ENCODE measurements at places on chromosomes 4 and X.

DNA sequence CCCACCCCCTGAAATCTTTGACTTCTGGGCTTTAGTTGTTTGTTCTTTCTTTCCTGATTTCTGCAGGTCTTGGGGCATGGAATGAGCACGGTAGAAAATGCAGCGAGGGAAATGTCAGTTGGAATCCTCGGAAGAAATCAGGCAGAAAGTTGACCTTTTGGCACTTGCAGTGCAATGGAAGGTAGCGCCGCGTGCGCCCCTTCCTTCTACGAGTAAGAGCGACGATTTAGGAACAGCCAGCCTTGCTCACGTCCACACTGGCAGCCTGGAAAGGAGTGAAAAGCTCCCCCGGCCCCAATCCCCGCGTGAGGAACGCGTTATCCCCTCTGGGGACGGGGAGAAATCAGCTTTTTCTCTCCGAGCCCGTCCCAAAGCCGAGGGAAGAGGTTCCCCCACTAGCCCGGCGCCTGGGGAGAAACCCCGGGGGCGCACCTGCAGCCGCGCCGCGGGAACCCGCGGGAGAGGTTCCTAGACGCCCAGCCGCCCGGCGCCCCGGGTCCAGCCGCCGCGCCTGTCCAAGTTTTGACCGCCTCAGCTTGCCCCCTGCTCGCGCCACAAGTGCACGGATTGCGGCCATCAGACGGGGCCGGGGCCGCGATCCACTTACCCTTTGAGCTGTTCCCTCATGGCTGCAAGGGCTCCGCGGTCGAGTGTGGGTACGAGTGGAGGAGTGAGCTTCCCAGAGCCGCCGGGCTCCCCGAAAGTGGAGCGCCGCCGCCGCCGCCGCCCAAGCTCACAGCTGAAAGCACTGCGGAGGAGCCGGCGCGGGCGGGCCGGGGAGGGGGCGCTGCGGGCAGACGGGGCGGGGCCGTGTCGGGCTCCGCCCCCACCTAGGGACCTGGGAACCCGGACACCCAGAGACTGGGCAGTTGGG lies 194.6 kb upstream of the FTHL17 start:
- no peak for DNase-seq

GRCh38 chr4:81351654-81352445 lies 119.9 kb downstream of the RASGEF1B start:
- no peak for DNase-seq

GRCh38 chrX:34744521-34744920 lies 87.4 kb upstream of the TMEM47 start:
- DNase-seq: no peak

DNA sequence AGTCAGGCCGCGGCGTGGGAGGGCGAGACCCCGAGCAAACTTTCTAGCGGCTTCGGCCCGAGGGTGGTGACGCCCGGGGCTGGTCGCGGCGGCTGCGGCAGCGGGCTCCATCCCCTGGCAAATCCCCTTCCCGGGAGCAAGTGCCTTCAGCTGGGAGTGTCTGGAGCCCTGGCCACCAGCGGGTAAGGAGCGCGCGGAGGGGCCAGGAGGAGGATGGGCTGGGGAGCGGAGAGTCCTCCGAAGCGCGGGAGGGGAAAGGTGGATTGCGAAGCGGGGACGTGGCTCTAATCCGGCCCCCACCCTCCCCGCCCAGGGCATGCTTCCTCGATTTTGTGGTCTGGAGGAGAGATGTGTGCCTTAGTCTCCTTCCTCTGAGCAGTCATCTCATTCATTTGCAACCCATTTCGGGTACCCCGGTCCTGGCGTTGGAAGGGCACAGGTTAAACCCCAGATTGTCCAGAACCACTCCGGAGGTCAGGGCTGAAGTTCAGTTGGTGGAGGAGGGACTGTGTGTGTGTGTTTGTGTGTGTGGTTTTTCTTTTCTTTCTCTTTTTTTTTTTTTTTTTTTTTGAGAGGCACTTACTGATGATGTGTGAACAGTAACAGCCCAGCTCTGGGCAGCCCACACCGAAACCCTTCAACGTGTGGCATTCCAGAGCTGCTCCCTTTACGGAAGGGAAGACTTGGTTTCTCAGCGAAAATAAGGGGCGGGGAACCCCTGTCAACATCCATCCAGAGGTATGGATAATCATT lies 516 bp downstream of the SGMS2 start:
- DNase-seq: no peak

DNA sequence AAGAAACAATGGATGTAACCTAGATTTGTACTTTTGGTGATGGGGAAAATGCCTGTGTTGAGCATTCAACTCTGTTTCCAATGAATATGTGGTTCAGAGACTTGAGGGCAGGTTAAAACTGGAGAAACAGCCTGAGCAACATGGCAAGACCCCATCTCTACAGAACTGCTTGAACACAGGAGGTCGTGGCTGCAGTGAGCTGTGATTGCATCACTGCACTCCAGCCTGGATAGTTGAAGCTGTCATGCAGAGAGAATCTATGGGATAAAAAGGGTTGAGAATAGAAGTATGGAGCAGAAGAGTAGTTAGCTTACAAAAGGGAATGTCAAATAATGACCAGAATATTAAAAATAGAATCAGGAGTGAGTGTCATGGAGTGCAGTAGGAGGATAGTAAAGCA lies 134.8 kb upstream of the PDE5A start:
- no peak for DNase-seq

- no peak for DNase-seq
These were observed 2.3 kb upstream of the SLC26A1 start for GRCh38 chr4:995311-996026.

DNA sequence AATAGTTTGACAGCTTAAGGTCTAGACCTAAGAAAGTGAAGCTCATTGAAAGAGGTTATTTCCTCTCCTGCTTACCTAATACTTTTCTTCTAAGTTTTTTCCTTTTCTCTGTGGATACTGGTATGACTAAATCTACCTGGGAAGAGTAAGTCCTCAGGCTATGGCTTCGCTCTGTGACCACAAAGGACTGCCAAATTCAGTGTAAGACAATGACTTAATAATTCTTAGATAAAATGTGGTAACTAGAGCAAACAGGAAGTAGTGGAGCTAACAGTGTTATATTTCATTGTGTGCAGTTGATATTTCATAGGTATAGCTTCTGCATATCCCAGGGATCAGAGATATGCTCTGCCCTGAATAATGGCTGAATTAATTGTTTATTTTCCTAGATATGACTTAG lies 418.9 kb downstream of the CCSER1 start:
- no peak for DNase-seq

Data from SIG-M5 (cell line).